ENCODE measurements at places on chromosomes 5 and 9.

DNA sequence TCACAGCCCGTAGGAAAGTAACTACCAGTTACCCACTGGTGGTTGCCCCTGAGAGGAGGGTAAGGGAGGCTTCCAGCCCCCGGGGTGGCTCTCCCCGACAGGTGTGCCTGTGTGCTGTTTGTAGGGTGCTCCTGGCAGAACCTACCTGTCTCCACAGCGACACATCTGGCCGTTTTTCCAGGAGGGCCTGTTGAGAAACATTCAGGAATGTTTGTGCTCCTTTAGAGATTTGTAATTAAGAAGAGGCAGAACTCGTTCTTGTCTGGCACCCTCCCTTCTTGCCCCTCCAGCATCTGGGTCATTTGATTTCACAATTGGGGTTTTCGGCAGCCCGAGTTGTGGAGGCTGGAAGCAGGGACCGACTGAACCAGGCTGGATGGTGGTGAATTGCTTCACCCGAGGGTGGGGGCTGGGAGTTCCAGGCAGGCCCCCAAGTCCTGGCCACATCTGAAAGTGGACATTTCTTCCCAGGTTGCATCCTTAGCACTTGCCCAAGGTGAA, 74.2 kb downstream of the WWC1 start:
- no peak for DNase-seq

DNA sequence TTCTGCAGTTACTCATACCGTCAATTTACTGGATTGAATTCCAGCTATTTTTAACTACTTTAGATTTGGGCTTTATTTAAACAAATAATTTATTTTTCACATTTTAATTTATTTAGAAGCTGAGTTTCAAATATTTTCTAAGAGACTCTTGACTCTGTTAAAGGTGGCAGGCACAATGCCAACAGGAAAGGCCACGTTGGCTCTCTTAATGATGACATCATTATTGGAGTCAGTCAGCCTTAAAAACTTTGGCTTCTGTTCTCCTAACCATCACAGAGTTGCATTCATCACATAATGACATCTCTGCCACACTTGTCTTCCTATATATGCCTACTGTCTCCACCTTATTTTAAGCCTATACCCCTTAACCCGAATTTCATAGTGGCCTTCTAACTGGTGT, 172.3 kb upstream of the PLPPR1 start:
- no peak for DNase-seq

DNA sequence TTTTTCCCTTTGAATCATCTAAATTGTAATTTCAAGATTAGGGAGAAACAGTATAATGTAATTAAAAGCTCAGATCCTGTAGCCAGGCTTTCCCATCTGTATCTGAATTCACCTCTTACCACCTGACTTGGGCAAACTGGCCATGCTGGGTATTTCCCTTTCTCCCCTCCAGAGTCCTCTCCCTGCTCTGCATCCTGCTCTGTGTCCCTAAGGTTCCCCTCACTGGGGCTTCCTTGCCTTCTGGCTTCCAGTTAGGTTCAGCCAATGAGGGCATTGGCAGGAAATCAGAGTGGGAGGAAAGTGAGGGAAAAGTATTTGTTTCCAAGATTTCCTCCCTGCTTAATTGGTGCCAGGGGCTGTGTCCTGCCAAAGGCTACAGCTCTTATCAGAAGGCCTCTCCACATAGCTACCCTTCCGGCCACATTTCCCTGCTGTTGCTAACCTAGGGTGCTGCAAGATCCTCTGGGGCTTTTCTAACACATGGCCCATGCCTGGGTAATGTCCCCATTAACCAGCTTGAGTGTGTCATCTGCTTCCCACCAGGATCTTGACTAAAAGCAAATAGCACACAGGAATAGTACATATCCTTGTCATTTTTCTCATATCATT, 51.0 kb upstream of the MPDZ start:
- no peak for DNase-seq

- DNase-seq, result no peak
Measured at GRCh38 chr9:88724331-88724730, 189.4 kb downstream of the NXNL2 start.

DNA sequence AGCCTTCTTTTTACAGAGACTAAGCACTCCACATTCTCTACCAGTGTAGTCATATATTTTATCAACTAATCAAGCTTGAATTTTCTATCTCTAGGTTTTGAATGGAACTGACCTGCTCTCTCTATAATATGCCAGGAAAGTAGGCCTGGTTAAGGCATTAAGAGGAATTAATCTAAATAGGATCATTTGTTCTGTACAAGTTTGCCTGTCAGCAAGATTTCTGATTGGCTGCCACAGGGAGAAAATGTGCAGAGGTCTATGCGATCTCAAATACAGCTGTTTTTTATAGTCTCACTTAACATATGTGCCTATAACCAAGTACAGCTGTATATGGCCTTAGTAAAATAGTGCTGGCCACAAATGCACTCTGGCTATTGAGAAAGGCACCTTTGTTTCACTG, 418.8 kb downstream of the KDM4C start:
- no peak for DNase-seq

DNA sequence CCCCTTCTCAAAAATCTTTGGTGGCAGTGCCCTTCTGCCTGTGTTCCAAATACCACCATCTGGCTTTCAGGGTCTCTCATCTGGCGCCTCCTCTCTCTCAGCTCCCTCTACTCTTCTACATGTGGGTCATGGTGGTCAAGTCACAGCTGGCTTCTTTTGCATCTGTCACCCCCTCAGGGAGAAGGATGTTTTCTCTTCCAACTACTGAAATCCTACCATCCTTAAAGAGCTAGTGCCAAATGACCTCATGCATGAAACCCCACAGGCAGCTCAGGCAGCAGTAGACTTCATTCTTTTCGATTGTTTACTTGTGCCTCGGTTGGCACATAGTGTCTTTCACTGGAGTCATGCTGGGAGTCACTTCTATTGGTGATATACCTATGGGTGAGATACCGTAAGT, 219.2 kb downstream of the DCP2 start:
- DNase-seq, result no peak

DNA sequence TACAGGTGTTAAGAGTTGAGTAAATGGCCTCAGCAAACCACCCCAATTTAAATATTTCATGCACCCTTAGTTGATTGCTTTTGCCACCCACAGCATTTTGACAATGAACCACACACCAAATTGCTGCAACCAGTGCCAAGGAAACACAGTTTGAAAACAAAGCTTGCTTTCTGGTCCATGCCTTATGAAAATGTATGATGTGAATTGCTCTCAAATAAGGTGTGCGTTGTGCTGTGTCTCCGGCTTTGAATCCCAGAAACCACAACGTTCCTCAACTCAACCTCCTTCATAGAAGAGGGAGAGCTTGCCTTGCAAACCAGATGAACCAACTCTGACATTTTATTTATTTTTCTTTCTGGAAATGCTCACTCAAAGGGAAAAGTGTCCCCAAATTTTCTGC, 762.7 kb downstream of the TLE1 start:
- DNase-seq, result no peak

DNA sequence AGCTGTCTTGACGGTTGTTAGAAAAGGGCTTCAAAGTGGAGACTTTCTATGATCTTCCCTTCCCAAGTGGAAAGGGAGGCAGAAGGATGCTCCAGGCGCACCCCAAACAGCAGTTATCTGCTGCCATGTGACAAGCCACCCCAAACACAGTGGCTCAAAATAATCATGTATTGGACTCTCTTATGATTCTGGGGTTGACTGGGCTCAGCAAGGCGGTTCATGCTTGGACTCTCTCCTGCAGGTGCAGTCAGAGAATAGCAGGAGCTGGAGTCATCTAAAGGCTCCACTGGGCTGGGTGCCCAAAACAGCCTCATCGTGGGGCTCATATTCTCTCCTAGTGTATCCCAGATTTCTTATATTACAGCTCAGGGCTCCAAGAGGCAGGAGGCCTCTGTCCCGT, 177.6 kb upstream of the IER5L start:
- DNase-seq, result no peak

DNA sequence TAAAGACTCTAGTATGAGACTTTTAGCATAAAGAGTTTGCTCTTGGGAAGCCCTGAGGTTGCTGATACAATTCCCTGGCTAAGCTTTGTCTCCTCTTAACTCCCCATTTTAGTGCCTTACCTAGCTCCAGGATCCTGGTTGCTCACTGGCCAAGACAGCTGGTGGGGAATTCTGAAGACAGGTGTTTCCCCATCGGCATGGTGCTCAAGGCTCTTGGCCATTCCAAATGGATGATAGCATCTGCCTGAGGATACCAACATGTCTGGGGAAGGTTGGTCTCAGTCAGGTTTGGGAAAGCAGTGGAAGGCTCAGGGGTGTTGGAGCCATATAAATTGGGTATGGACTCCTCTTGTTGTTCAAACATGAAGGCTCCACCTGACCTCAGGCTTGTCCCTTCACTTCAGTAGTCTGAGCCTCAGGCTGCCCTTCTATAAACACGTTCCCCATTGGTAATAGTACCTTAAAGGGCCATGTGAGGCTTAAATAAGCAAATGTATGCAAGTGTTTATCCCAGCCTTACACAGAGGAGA, 44.5 kb upstream of the CXCL14 start:
- DNase-seq, result no peak

- no peak for DNase-seq
Measured at GRCh38 chr5:125348936-125349831, 602.7 kb upstream of the ZNF608 start.

- DNase-seq, result no peak
Measured at GRCh38 chr5:120103495-120103894, 360.6 kb upstream of the PRR16 start.

Measured in NAMALWA (cell line).